ENCODE measurements at places on chromosomes 7 and 10.

DNA sequence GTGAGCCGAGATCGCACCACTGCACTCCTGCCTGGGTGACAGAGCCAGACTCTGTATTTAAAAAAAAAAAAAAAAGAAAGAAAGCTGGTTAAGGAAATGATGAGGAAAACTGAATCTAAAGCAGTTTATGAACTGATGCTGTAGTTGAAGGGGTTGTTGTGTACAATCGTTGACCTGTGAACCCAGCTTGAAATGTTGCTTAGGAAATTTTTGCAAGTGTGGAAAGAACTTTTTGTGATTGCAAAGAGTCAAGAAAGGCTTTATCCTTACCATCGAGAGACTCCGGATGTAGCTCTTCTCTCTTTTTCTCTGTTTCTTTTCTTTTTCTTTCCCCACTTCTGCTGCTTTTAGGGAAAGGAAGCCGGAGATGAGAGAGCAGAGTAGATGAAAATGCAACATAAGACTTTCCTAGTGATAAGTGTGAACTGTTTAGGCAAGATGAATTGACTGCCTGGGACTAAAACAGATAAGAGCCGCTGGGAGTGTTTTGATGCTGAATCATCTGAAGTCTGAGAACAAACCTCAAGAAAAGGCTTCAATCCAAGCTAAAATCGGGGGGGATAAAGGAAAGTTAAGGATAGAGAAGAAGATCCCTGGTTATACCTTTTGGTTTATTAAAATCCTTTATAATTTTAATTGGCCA is 69.0 kb downstream of the TAF3 start:
- no peak for DNase-seq

- DNase-seq: no peak
These were observed 669.4 kb downstream of the PARD3 start for GRCh38 chr10:34145715-34146114.

DNA sequence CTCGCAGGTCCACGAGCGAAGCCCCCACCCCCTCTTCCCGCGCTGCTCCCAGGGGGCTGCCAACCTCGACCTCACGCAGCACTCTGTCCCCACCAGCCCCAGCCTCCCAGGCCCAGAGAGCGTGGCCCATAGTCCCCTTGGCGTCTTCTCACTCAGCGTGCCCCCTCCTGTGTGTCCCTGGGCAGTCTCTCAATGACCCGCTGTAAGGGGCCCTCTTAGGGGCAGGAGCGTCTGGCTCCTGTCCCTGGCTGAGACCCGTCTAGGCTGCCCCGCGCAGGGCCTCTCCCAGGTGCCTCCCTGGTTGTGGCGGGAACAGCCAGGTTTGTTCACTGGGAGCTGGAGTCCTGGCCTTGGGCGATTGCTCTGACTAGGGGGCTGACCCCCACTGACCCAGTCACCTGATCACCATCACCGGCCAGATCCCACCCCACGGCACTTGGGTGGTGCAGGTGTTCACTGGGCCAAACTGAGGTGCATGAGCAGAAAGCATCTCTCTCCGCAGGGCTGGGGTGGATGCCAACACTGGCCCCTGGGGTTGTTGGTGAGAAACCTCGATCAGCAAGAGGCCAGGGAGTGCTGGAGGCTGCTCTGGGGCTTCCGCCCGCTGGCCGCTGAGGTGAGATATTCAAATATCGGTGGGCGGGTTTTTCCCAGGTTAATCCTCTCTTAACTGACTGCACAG is 12.6 kb upstream of the WDFY4 start:
- DNase-seq: no peak

GRCh38 chr10:105770524-105771212 is 1129.6 kb downstream of the SORCS3 start:
- DNase-seq: no peak

DNA sequence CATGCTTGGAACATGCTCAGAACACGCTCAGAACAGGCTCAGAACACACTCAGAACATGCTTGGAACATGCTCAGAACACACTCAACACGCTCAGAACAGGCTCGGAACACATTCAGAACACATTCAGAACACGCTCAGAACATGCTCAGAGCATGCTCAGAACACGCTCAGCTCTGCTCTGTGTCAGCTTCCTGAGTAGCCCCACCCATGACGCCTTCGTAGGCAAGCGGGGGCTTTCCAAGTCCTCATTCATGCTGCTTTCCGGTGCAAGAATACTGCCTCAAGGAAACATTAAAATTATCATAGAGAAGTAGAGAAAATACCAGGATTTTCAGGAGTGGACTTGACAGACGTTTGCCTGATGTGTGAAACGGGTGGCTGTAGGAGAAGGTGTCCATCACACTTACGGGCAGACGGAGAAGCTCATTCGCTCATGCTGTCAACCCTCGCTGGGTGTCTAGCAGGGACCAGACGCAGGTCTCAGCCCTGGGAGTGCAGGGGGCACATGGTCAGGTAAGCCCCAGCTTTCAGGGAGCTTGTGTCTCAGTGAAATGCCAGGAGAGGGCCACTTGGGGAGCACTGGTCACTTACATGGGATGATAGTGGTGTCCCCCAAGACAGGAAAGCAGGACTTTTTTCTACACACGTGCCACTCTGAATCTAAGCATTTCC is 24.7 kb downstream of the EN2 start:
- no peak for DNase-seq

DNA sequence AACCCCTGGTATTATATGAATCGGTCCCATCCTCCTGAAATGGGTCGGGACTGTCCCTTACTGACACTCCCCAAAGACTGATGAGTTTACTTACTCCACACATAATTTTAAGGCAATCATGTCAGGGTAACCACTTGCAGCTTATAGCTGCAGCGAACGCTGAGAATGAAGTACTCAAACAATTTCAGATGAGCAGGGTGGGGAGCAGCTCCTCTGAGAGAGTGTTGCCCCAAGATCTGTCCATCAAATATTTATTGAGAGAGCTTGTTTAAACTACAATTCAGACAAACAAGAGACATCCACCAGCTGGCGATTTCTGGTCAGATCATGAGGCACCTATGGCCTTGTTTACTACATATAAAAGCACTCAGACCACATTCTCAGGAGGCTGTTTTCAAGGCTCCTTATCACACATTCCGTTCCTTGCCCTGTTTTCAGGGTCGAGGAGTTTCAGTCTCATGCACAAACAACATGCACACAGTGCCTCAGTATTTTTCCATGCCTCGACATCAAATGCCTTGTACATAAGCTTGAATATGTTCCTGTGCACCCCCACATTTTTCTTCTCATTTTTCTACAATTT is 80.1 kb downstream of the THSD7A start:
- no peak for DNase-seq

DNA sequence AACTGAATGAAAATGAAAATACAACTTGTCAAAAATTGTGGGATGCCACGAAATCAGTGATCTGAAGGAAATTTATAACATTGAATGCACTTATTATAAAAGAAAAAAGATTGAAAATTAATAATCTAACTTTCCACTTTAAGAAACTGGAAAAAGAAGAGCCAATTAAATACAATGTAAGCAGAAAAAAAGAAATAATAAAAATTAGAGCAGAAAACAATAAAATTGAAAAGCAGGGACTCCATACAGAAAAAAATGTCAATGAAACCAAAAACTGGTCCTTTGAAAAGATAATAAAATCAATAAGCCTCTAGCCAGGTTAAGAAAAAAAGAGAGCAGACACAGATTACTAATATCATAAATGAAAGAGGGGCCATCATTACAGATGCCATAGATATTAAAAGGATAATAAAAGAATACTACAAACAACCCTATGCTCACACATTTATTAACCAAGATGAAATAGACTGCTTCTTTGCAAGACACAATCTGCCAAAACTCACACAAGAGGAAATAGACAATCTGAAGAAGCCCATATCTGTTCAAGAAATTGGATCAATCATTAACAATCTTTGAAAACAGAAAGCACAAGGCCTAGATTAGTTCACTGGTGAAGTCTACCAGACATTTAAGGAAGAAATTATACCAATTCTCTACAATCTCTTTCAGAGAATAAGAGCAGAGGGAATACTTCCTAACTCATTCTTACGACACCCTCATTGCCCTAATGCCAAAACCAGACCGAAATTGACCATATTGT is 233.8 kb upstream of the NEBL start:
- DNase-seq: no peak

DNA sequence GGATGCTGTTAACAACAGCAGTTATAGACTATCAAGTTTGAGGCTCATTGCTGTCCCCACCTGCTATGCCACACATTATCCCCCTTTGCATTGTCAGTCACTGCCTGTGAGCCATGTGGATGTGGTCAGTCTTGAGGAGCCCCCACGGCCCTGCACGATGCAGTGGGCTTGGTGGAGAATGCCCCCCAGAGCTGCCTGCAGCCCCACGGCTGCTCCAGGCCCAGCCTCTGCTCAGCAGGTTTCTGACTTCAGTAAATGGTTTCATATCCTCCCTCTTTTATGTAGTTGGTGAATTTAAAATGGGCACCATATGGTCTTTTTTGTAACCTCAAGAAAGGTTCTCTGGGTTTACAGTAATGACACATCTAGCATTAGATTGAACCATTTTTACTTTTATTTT is 164.1 kb downstream of the EBF3 start:
- DNase-seq: no peak
